ENCODE measurements at places on chromosomes 11 and 22.

- no peak for DNase-seq
These were observed 305.1 kb downstream of the CNTN5 start for GRCh38 chr11:99325847-99326246.

DNA sequence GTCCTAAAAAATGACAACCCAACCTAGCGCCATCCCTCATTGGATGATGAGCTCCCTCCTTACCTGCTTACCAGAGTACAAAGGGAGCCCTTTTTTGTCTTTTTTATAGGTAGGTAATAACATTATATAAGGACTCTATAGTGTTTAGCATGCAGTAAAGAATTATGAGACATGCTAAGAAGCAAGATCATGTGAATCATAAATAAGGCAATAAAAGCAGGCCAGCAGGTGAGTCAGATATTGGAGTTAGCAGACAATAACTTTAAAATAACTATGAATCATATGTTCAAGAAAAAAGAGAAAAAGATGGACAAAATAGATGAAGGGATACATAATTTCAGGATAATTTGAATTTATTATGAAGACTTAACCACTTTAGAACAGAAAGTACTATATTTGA is 81.5 kb downstream of the GRK3 start:
- DNase-seq = no peak

GRCh38 chr22:42799461-42800405 is 57.3 kb downstream of the ARFGAP3 start:
- no peak for DNase-seq

DNA sequence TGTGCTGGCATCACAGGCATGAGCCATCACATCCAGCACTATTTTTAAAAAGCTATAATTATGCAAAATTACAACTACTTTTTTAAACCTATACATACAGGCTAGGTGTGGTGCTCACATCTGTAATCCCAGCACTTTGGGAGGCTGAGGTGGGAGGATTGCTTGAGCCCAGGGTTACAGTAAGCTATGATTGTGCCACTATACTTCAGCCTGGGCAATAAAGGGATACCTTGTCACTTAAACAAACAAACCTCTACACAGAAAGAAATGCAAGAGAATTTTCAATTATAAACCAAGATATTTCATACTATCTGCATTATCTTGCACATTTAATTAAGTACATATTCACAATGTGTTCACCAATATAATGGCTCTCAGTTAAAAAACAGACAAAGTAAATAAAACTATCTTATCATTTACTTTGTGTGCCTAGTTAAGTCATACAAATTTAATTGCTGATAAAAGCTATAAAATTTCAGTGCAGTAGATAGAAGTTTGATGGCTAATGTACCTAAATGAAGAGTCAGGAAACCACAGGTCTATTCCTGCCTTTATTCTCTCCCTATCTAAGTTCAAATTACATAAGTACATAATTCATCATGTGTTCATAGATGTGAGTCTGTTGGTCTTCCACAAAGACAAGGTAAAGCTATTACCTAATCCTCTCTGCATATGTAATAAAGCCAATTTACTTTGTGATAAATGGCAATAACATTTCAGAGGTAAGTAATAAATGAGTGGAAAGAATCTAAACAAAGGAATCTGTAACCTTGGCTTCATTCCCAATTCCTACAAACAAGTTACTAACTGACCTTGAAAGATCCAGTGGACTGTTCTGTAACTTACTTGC is 9.0 kb upstream of the RDX start:
- no peak for DNase-seq

- no peak for DNase-seq
These were observed 52.8 kb downstream of the CYTH4 start for GRCh38 chr22:37334859-37335805.

GRCh38 chr11:31795706-31796498 is 15.2 kb downstream of the PAX6 start:
- no peak for DNase-seq

DNA sequence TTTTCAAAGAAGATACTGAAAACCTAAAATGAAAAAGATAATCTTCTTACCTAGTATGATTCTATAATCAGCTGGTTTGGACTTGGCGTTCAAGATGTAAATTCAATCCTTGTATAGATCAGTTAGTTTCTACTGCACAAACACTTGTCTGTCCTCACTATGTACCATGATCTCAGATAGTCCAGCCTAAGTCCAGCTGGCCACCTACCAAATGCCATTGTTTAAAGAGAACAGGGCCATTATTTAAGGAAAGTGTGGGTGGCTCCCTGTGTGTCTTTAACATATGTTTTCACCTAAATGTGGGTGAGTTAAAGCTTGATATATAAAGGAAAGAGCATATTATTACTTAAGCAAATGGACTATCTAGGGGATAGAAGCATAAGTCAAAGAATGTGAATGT is 38.6 kb downstream of the BLID start:
- no peak for DNase-seq

DNA sequence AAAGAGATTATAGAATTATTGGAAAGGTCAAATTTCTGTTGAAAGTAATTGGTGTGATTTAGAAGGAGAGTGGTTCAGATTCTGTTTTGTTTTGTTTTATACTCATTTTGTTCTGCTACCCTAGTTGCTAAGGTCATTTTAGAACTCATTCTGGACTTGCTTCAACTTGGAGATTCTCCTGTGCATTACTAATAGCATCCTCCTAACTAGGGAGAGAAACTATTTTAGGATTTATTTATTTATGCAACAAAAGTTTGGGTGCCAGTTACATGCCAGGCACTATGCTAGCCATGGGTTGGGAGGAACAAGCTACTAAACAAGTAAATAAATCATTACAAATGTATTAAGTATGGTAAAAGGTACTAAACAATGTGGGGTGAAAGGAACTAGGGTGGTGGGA is 84.0 kb downstream of the YAP1 start:
- no peak for DNase-seq

DNA sequence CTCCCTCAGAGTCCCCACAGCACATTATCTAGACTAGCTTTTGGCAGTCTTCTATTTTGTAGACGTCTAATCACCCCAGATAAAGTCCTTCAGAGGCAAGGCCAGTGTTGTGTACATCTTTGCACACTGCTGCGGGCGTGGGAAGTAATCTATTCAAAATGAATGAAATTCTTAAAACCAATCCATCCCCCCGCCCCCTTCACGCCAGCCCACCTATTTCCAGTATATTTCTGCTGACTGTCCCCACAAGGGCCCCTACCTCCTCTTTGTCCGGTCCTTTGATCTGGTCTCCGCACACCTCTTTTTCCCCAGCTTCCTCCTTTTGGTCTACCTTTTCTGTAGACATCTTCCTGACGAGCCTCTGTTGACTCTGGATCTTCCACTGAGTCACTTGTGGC is 375 bp downstream of the BSCL2 start:
- DNase-seq = no peak

DNA sequence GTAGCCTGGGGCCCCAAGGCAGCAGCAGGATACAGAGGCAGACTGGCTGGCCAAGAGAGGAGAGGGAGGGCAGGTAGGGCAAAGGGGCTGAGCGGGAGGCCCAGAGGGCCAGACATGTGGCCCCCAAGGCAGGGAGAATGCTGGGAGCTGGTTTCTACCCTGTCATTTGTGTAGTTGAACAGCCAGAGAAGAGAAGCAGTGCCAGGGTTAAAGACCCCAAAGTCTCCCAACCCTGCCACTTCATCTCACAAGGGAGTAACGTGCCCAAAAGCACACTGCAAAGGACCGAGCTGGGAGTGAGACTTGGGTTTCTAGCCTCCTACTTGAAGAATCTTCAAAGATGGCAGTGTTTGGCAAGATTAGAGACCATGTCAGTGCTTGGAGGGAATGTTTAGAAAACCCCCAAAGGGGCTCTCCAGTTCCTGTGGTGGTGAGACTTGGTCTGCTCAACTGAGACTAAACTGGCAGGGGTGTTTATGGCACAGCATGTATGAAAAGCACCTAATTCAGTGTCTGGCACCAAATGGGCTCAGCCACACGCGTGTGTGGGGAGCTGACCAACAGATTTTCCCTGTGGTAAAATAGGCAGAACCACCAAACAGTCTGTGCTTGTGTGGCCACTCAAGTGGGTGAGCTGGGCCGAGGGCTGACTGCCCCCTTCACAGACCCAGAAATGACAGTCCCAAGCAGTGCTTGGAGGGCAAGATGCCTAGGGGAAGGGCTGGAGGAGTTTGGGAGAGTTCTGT is 68.2 kb upstream of the CLTCL1 start:
- no peak for DNase-seq

GRCh38 chr11:73308003-73308960 is at the start of gene ARHGEF17:
TSS of gene ARHGEF17 (plus strand) at chr11:73308276. CDS start at chr11:73308639, 363 bp downstream.
- peak; percentile 68 for DNase-seq

- DNase-seq = no peak
These were observed 410.3 kb downstream of the MN1 start for GRCh38 chr22:27391092-27391770.

DNA sequence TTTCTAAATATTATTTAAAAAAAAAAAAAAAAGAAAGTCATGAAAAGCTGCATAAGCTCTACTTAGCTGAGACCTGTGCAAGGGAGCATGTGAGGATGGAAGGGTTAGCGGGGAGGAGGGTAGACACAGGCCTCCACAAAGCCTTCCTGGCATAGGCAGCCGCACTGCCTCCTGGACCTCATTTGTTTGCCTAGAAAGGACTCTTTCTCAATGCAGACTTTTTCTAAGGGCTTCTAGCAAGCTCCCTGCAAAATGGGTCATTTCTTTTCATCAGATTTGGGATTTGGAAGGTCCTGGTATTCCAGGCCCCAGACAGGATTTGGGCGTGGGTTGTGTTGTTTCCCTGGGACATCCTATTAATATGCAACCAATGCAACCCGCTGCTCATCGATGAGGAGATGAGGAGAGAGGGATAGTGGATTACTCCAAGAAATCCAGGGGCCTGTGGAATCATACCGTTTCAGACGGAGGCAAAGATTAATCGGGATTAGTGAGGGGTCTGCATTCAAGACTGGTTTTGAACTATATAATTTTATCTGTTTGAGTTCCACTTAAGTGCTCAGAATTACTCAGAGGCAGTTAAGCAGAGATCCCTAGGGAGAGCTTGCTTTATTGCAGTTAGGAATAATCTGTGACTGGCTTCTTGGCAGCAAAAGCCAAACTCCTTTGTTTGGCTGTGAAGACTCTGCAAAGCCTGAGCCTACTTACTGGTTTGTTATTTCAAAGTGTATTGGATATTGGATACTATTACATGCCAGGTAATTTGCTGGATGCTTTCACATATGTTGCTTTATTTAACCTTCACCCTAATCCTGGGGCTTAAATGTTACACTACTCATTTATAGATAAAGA is 106.9 kb upstream of the NAV2 start:
- no peak for DNase-seq

- no peak for DNase-seq
These were observed 459.5 kb upstream of the CNTN5 start for GRCh38 chr11:98561252-98561651.

- no peak for DNase-seq
These were observed 79.5 kb downstream of the TIMP3 start for GRCh38 chr22:32880893-32881596.

GRCh38 chr11:106821826-106822225 is 196.4 kb downstream of the GUCY1A2 start:
- DNase-seq = no peak

- DNase-seq = no peak
These were observed 109.6 kb upstream of the CHORDC1 start for GRCh38 chr11:90332415-90332814.

DNA sequence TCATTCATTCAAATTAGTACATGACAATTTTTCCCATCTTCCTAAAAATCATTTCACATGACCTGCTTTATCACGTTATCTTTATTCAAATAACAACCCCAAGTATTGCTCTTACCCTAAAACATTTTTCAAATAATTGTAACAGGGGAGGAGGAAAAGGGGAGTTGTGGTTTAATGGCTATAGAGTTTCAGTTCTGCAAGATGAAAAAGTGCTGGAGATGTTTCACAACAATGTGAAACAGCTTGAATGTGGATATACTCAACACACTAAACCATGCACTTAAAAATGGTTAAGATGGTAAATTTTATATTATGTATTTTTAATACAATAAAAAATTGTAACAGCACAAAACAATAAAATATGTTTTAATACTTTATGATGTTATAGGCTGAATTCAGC is 161.6 kb upstream of the GUCY1A2 start:
- no peak for DNase-seq

- DNase-seq = no peak
These were observed 22.3 kb downstream of the MMP27 start for GRCh38 chr11:102683277-102683676.

- no peak for DNase-seq
These were observed 26.8 kb downstream of the RNF141 start for GRCh38 chr11:10514202-10514601.

- no peak for DNase-seq
These were observed 124.2 kb downstream of the KCNQ1OT1 start for GRCh38 chr11:2575591-2576051.

GRCh38 chr11:63643205-63643604 is 28.0 kb downstream of the ATL3 start:
- no peak for DNase-seq

GRCh38 chr11:64086258-64087123 is 50.8 kb downstream of the FLRT1 start:
- no peak for DNase-seq

- DNase-seq = peak; percentile 66
These were observed 35.8 kb downstream of the NRXN2 start for GRCh38 chr11:64687204-64687603.

DNA sequence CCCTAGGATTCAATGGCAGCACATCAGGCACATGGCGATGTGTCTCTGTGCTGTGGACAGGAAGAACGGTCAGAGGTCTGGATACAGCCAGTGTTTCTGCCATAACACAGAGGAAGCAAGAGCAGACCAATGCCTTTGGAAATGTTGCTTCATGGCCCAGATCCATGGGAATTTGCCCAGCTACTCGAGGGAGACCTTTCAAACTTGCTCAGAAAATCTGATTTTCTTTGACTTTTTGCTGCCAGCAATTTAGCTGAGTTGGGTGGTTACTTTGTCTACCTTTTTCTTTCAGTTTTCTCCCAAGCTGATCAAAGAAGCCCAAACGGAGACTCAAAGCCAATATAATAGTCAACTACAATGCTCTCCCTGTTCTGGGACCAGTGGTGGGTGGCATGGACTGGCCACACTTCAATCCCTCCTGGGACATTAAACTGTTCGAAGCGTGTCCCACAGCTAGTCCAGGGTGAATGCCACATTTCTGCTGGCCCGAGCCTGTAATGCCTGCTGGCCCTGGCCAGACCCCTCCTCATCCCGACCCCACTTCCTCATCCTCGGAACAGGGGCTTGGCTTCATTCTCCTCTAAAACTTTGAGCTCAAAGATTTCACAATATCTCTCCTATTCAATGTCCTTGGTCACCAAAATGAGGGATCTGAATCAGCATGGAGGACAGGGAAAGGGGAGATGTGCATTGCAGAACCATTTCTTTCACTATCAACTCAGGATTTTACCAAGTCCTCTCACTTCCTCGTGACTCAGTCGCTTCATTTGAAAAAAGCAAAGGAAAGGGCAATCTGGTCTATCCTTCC is 93.3 kb downstream of the ABTB2 start:
- DNase-seq = peak; percentile 28

GRCh38 chr11:66543263-66544107 is 2.4 kb downstream of the ZDHHC24 start:
- no peak for DNase-seq
